ENCODE measurements at places on chromosomes 7 and 10. TPM values are rescaled to one million over a fixed set of nuclear protein-coding genes. Genes with fewer than 3 reads are reported as not detected.

Gene UPK3B
- not detected for total RNA-seq

Gene AKR1D1
- total RNA-seq = not detected

Gene ZNF467
- total RNA-seq = not detected

- no peaks in the 10 kb centered on the region for H3K27me3 ChIP-seq
- no peak overlapping the region for H3K27ac ChIP-seq
- H3K4me3 ChIP-seq = no peak overlapping the region
These were observed 59.8 kb downstream of the GRID1 start for GRCh38 chr10:86306628-86307278.

DNA sequence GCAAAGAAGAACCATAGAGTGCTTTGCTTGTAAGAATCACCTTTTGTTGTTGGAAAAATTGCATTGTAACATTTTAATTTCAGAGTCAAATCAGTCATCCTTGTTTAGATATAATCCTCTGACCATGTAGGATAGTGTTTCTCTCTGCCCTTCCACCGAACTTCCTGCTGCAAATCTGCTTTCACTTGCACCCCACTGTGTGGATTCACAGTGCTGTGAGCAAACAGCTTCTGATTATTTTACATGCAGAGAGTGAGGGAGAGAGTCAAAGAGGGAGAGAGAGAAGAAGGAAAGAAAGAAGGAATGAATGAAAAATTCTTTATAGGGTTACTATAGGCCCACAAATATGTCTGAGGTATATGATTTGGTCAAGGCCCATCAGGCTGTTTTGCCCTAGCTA is 30.0 kb upstream of the SEM1 start:
- 0 out of 2 replicates have a peak, but pooled peaks cover 3% of the 10 kb centered on the region for H3K27me3 ChIP-seq
- no peaks in the 10 kb centered on the region for H3K4me1 ChIP-seq
- H3K4me3 ChIP-seq = no peak overlapping the region

DNA sequence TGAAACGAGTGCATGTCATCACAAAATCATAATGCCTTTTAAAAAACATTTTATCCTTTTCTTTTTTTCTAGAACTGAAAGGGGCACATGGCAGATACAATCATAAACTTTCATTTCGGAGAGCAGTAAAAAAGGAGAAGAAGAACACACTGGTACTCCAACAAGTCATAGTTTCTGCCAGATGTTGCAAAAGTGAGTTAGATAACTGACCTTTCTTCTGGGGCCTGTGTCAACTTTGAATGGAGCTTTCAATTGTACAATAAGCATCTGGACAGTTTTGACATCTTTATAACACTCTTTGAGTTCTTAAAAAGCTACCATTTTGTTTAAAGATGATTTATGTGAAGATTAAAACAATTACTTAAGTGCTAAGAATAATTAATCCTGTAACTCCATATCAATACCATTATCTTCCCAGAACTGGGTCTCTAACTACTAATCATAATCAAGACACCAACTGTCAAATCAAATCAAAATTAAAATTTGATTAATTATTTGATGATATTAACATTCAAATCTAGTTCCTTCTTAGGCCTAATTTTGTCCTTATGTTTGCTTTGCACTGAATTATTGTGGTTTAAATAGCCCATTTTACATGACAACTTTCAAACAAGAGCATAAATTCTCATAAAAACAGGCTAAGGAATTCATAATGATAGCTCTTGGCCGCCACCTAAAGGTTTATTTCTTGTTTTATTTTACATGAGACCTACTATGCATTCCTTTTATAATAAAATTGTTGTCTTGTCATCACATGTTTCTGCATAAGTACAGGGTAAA is 19.5 kb upstream of the ITGB8 start:
- no peaks in the 10 kb centered on the region for H3K36me3 ChIP-seq
- no peaks in the 10 kb centered on the region for H3K27me3 ChIP-seq
- H3K4me3 ChIP-seq = no peak overlapping the region

DNA sequence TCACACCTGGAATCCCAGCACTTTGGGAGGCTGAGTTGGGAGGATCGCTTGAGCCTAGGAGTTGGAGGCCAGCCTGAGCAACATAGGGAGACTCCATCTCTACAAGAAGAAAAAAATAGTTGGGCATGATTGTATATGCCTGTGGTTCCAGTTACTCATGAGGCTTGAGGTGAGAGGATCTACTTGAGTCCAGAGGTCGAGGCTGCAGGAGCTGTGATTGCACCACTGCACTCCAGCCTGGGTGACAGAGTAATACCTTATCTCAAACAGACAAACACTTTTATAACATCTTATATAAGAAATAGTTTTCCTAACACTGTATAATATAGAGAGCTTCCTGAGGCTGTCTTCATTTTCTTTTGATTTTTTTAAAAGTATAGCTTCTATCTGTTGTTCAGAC is 448.4 kb upstream of the COBL start:
- no peak overlapping the region for H3K27ac ChIP-seq
- H3K4me1 ChIP-seq = no peaks in the 10 kb centered on the region
- no peaks in the 10 kb centered on the region for H3K27me3 ChIP-seq
- no peak overlapping the region for H3K4me3 ChIP-seq
- H3K36me3 ChIP-seq = no peaks in the 10 kb centered on the region
- DNase-seq = no peak

DNA sequence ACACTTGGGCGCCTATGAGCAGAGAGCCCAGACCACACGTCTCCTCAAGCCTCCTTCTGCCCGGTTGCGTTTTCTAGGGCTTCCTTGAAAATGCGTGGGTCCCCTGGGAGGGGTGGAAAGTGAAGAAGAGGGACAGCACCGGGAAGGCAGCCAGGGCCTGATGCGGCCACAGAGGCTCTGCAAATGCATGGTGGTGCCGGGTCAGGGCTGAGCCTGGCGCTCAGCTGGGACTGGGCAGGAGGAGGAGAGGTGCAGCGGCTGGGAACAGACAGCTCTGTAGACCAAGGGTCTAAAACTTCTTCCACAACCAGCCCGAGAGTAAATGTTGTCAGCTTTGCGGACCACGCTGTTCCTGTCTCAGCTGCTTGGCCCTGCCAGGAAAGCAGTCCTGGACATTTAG is 1.6 kb downstream of the DPYSL4 start:
- no peak overlapping the region for H3K27ac ChIP-seq
- H3K27me3 ChIP-seq = peaks cover 27% of the 10 kb centered on the region
- H3K4me1 ChIP-seq = peaks cover 4% of the 10 kb centered on the region
- peak overlapping the region; percentile 92 for H3K4me3 ChIP-seq
- no peak for DNase-seq
